ENCODE measurements at places on chromosomes 4 and X.

DNA sequence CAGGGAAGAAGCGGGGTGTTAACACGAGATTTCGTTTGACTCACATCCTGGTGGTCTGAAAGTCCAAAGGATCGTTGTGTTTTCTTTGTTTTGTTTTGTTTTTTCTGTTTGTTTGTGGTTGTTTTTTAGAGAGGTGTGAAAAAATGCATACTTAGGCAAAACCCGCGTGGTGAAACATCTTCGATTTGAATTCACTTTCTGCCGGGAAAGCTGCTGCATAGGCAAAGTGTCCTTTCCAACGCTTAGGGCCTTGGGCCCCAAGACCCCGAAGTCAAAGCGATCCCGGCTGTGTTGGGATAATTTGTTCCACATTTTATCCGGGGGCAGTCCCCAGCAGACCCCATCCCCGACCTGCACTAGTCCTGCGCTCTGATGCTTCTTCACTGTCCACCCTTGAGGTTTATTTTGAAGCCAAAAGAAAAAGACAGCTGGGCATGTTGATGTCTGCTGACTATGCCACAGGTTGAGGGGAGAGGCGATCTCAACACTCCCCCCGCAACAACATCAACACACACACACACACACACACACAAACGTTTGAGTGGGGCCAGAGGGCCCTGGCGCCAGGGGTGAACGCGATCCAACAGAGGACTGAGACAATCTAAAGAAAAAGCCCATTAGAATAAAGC, 2.0 kb downstream of the MSX1 start:
- DNase-seq: no peak

GRCh38 chrX:81304563-81304962, 102.7 kb downstream of the SH3BGRL start:
- no peak for DNase-seq

DNA sequence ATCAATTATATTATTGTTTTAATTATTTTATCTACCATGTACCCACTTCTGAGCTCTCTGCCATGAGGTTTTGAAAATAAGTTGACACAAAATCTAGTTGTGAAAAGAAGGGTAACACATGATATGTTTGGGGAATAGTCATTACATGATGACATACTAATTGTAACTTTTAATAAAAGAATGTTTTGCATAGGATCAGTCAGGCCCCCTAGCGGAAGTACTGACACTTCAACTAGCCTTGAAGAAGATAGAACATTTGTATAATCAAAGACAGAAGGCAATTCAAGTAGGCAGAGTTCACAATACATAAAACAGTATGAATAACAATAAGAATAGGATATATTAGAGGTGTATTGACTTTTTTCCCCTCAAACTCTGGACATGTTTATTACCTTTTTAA, 1191.0 kb upstream of the AGA start:
- no peak for DNase-seq

DNA sequence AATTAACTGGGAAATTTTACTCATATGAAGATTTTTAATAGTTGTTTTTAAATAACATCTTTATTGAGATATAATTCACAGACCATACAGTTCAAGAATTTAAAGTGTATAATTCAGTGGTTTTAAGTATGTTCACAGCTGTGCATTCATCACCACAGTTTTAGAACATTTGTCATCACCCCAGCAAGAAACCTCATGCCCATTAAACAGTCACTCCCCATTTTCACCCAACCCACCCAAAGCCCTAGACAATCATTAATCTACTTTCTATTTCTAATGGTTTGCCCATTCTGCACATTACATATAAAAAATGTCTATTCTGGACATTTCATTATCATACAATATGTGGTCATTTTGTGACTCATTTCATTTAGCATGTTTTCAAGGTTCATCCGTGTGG, 2.8 kb downstream of the UPRT start:
- DNase-seq: no peak

- no peak for DNase-seq
Observed at GRCh38 chrX:17375637-17376430, 834 bp downstream of the NHS start.

DNA sequence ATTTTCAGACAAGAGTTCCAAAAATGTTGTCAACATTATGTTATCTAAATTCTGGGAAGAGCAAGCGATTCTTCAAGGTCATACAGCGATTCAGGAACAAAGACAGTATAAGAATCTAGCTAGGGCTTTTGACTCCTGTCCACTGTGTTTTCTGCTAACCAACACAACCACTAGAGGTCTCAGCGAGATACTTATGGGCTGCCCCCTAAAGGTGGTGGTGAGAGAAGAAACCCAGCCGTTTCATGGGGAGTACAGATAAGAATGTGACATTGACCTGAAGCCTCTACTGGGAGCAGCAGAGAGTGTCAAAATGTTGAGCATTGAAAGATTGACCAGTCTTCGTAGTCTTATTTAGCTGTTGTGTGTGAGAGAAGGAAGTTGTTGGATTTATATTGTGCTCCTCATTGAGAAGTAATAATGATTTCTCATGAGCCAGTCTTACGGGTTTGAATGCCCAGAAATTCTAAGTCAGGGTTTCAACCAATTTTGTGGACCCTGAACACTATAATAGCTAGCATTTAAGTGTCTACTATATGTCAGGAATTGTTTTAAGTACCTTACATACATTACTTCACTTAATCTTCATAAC, 168.3 kb downstream of the SPRY1 start:
- peak; percentile 4 for DNase-seq

DNA sequence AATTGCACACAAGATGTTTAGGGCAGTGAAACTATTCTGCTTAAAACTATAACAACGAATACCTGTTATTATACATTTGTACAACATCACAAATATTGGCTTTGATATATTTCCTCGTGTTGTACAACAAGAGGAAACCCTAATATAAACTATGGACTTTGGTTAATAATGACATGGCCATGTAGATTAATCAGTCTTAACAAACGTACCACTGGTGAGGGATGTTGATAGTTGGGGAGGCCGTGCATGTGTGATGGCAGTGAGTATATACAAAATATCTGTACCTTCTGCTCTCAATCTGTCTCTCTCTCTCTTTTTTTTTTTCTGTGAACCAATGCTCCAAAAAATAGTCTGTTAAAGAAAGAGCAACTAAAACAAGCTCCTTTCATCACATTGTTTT, 22.2 kb upstream of the HPGD start:
- DNase-seq: no peak

- DNase-seq: no peak
Observed at GRCh38 chrX:112359906-112360305, 277.3 kb upstream of the TRPC5 start.

- DNase-seq: peak; percentile 1
Observed at GRCh38 chrX:103831803-103832544, at the start of gene RAB9B. TSS of gene RAB9B (minus strand) at chrX:103832257. CDS start at chrX:103825784, 6,473 bp downstream.

DNA sequence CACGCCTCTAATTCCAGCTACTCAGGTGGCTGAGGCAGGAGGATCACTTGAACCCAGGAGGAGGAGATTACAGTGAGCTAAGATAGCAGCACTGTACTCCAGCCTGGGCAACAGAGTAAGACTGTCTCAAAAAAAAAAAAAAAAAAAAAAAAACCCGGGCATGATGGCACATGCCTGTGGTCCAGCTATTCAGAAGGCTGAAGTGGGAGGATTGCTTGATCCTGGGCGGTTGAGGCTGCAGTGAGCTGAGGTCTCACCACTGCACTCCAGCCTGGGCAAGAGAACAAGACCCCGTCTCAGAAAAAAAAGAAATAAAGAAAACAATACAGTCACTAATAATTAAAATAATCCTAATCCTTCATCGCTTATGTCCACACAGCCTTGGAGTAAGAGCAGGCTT, 68.1 kb downstream of the APBB2 start:
- no peak for DNase-seq

GRCh38 chr4:26048378-26048882, 134.4 kb downstream of the SMIM20 start:
- no peak for DNase-seq

DNA sequence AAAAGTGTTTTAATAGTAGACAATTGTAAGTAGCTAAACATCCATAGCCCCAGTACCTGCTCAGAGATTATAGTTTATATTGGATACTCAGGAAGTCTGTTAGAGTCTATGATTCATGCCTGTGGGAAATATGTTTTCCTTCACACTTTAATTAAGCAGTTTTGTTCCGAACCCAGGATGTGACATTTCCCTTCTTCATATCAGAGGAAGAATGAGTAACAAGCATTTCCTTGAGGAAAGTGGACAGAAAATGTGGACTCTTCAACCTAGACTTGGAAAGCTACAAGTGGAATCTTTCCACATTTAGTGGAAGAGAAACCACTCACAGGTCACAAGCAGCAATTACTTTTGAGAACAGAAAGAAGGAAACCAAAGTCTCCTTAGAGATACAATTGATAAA, 419.4 kb downstream of the C4orf33 start:
- no peak for DNase-seq

DNA sequence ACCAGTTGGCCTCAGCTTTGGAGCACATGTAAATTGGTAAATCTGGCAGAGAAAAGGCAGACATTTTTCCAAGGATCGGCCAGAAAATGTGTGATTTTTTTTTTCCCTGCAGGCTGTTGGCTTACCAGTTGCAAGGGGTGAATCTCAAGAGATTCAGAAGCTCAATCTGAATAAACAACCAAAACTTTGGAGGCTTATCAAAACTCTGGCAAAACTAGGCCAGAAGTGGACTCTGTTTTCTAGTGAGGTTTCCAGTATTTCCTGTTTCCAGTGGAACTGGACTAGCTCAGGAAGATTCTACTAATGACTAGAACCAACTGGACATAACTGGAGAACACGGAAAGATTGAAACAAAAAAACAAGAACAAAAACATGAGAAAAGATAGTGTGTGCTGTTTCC, 191.3 kb downstream of the SMIM20 start:
- no peak for DNase-seq

- no peak for DNase-seq
Observed at GRCh38 chr4:61427818-61428495, 227.8 kb downstream of the ADGRL3 start.

DNA sequence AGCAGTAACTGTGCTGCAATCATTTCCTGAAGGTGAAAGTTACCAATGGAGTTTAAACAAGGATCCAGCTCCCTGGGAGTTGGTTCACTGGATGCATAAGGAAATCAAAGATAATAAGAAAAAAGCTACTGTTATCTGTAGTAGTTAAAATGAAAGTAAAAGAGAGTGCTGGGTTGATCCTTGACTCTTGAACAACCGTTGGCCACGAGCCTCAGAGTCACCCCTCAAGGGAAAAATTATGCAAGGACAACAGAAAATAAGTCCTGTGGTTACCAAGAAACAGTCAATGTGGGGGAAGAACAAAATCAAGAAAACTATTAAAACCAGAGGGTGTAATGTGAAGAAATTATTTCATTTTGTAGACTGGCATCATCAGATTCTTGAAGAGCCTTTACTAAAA, 49.7 kb upstream of the DDIT4L start:
- DNase-seq: no peak

GRCh38 chr4:185512516-185512915, 22.8 kb downstream of the PDLIM3 start:
- no peak for DNase-seq

GRCh38 chr4:77358315-77358928, 201.4 kb downstream of the CCNG2 start:
- no peak for DNase-seq
